ENCODE measurements at places on chromosomes 16 and 17.

GRCh38 chr17:63514974-63515373 lies 8.2 kb upstream of the KCNH6 start:
- no peak for DNase-seq

DNA sequence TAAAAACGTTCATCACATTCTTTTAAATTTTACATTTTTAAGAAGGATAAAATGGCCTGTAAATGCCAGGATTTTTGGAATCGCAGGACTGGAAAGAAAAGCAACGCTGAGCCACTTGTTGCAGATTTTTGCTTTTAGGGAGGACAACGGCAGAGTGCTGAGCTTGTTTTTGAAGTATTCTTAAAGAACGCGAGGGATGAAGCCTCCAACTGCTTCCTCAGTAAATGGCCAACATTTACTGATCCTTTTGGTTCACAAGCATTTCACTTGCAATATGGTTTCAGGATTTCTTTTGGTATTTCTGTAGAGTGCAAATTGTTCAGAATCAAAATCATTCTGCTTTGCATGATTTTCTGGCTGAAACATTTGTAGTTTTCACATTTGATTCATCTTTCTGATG lies 2.8 kb upstream of the KRT23 start:
- no peak for DNase-seq

DNA sequence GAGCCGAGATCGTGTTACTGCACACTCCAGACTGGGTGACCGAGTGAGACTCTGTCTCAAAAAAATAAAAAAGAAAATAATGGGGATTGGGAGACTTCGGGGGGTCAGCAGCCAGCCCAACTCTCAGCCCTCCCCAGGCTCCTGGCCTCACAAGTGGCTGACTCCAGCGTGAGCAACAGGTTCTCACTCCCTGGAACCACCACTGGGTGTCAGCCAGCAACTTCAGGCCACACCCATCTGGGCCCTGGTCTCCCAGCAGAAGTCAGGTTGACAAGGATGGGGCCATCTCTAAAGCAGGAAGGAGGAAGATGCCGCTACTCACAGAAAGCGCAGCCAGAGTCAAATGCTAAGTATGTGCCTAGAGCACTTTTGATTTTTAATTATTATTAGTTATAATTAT lies 139.4 kb downstream of the C16orf78 start:
- no peak for DNase-seq

- peak; percentile 47 for DNase-seq
These were observed 18.8 kb downstream of the ZNF652 start for GRCh38 chr17:49343273-49343672.

GRCh38 chr16:67063008-67063407 lies 34.1 kb downstream of the CBFB start:
- peak; percentile 85 for DNase-seq

DNA sequence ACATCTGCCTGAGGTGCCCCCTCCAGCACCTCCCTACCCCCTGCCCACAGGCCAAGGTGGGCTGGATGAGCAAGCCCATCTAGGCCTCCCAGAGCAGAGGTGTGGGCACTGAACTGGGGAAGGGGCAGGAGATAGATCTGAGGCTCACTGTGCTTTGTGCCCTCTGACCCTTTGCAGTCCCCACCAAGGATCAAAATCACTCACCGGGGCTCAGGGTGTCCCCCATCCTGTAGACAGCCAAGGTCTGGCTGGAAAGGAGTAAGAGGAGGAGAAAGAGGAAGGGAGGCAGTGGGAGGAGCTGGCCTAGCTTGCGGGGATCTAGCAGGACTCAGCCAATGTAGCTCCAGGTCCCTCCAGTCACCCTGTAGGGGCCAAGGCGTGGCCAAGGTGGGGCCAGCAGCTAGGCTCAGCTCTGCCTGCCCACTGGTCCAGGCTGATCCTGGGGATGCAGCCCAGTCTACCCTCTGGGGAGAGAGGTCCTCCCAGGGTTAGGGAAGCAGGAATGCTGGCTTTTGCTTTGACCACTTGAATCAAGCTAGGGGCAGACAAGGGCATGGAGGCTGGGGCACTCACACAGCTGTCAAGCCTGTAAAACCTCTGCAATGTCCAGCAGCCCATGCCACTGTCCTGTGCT lies 1.8 kb downstream of the SLC12A4 start:
- DNase-seq: peak; percentile 32

DNA sequence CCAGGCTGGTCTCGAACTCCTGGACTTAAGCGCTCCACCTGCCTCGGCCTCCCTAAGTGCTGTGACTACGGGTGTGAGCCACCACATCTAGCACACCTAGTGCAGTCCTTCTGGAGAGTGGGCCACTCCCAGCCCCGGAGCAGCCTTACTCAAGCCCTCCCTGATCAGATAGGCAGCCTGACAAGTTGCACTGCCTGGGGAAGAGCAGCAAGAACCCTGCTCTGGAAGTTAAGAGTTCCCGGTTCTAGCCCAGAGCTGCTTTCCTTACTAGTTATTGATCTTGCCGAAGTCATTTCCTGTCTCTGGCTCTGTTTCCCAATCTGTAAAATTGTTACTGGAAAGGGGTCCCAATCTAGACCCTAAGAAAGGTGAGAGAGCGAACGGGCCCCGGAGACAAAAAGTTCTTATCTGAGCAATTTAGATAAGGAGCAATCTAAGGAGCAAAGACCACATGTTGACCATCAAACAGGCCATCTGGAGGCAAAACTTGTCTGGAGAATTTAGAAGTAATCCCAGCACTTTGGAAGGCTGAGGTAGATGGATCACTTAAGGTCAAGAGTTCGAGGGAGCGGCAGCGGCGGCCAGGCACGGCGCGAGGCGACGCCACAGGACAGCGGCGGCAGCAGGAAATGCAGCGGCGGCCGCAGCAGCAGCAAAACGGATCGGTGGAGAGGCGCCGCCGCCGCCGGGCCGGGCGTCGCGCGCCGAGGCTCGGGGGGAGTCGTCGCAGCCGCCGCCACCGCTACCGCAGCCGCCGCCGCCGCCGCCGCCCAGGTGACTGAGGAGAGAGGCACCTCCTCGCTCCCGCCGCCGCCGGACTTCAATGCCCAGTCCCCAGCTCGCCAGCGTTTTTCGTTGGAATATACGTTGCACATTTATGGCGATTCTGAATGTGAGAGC lies 4.3 kb upstream of the NAGLU start:
- peak; percentile 14 for DNase-seq

DNA sequence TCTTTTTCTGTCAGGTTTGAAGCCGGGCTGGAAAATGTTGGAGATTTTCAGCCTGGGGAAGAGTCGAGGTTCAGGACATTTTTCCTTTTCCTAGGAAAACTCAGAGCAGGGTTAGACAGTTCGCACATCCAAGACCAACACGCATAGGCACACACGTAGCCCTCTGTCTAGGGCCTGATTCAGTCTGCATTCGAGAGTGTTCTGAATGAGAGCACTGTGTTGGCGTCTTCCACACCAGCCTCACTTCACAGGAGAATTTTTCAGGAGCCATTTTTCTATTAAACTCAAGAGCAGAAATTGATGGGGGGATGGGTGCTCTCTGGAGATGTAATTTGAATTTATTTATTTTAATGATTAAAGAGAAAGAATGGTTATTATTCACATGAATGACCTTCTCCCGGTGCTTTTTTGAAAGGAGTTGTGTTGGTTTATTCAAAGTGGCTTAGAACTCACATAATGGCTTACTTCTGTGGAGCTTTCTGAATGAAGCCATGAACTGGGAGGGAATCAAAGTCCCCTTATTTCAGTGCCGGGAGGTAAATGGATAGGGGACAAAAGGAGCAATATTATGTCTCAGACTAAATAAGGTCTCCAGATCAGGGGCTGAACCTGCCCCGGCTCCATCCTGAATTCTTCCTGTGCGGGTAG lies 194.3 kb downstream of the CCDC182 start:
- DNase-seq: no peak

DNA sequence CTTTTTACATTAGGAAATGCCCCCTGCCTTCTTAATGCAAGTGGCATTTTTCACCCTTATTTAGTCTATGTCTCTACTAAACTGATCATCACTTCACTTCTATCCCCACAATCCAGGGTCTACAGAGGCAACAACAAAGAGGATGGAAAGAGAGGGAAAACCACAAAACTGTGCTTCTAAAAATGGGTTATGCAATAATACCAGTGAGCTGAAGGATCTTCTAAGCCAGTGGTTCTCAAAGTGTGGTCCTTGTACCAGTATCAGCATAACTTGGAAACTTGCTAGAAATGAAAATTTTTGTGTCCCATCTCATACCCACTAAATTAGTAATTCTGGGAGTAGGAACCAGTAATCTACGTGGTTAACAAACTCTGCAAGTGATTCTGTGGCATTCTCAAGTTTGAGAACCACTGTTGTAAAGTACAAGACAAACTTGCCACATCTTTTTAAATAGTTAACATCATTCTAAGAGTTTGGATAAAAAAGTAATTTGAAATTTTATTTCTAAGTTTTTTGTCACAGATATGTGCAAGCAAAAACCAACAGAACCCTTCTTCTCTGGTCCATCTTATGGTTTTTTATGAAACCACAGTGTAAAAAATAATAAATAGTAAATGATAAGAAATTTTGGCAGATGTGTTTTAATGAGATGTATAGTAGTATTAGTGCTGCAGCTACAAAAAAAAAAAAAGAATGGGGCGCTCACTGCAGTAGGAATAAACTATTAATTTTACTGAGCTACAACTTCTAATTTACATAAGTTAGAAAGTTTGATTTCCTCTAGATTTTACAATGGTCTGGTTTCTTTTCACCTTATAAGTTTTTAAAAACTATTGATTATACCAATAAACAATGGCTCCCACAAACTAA lies 16.2 kb downstream of the CDC27 start:
- DNase-seq: peak; percentile 37

DNA sequence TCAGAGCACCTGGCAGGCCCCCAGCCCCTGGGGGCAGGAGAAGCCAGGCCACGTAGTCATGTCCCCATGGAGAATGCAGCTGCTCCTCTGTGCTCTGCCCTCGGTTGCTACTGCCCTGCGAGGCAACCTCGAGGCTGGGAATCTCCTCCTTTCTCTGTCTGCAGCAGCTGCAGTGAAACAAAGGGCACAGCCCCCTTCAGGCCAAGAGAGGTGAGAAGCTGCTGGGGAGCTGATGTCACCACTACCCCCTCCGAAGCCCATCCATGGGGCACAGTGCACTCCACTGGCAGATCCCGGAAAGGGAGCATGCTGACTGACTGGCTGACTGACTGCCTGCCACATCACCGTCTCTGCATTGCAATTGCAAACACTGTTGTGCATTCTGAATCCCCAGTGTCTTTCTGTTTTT lies 103.7 kb downstream of the GRIN2A start:
- DNase-seq: no peak

DNA sequence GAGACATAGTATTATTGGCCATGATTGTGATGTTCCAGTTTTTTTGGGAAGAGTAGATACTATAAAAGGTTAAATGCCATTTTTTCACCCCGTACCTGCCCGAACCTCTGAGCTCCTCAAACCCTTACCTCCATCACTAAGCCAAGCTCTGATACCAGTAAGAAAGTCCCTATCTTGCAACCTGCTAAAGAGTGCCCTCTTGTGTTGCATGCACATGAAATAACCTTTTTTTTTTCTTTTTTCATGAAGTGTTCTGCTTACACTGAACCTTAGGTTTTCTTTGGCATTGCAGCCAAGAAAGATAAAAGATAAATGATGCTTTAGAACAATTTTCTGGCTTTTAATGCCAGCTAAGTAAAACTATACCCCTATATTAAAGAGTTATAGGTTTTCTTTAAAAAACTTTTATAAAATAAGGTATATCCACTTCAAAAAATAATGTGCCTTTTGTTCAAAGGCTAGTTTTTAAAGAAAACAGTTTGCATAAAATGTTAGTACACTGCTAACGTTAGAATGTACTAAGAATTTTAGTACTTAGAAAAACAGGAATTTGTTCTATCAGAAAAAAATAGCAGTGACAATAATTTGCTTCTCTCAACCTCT lies 295.3 kb upstream of the PMFBP1 start:
- DNase-seq: peak; percentile 76

DNA sequence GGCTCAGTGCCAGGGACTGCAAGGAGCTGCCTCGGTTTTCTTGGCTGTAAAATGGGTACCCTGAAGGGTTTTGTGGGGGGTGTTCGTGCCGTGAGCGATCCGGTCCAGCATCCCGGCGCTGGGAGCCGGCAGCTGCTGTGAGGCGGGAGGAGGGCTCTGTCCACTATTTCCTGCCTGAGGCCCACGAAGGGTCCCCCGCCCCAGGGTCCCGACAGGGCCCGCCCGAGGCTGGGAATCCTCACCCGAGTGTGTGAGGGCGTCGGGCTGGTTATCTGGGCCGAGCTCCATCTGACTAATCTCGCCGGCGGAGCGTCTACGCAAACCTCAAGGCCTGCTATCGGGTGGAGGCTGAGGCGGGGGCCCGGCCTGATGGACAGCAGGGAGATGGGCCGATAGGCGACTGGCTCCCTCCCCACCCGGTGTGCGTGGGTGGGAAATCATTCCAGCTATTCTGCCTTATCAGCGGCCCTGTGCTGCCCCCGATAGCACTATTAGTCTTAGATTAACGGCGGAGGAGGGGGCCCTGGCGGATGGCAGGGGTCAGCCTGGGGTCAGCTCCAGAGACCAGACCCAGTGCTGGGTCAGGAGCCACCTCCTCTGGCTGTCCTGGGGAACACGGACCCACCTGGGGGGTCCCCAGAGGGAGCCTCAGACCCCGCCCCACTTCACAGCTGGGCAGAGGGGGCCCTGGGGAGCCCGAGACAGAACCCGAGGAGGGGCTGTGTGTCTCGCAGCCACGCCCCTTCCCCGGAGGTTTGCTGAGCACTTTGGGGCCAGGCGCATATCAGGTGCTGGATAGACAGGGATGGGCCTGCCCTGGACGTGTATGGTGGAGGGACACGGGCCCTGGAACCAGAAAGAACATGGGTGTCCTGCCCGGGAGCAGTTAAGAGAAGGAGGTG lies 44.7 kb downstream of the ZFPM1 start:
- no peak for DNase-seq

DNA sequence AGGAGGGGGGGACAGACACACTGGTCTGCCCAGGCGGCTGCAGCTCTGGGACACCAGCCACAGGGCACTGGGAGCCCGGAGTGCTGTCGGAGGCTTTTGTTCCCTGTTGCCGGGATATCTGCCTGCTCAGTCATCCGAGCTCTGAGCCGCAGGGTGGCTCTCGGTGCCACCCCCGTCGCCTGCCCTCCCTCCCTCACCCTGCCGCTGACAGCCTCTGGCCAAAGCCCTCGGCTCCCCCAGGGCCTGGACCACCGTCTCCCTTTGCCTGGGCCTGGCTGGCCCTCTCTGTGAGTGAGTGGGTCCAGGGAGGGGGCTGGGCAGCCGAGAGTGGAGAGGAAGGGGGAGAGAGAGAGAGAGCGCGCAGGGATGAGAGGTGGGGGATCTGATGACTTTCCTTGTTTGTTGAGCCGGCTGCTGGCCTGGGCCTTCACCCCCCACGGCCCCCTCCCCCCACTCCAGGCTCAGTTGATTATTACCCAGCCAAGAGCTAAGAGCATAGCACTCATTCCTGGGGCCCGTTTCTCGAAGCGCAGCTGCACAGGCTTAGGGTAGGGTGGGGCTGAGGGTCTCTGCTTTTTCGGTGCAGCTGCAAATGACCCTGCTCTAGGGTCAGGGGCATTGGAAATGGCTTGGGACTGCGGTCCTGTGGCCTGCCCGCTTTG lies 2.7 kb downstream of the FOXJ1 start:
- no peak for DNase-seq

GRCh38 chr17:72215490-72215889 lies 94.7 kb downstream of the SOX9 start:
- DNase-seq: no peak

GRCh38 chr16:84367297-84367680 lies 1.0 kb upstream of the ATP2C2 start:
- no peak for DNase-seq

- no peak for DNase-seq
These were observed 142.0 kb upstream of the CCL2 start for GRCh38 chr17:34113089-34113488.

Measured in Kasumi-1 (cell line).